ENCODE measurements at places on chromosomes 3 and 15.
A peak's percentile ranks its signal among the peaks of the same experiment; 100 is the strongest.

DNA sequence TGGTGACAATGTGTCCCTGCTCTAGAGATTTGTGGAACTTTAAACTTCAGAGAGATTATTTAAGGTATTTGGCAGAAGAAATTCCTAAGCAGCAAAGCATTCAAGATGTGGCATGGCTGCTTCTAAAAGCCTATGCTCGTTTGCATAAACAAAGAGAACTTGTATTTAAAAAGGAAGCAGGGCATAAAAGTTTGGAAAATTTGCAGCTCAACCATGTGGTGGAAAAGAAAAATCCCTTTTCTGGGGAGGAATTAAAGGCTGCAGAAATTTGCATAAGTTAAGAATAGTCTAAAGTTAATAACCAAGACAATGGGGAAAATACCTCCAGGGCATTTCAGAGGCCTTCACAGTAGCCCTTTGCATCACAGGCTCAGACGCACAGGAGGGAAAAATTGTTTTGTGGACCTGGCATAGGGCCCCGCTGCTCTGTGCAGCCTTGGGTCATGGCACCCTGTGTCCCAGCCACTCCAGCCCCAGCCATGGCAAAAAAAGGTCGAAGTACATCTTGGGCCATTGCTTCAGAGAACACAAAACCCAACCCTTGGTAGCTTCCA is 1109.1 kb downstream of the OTOL1 start:
- no peak for DNase-seq

GRCh38 chr3:46966811-46967210 is 9.7 kb downstream of the CCDC12 start:
- DNase-seq = no peak

DNA sequence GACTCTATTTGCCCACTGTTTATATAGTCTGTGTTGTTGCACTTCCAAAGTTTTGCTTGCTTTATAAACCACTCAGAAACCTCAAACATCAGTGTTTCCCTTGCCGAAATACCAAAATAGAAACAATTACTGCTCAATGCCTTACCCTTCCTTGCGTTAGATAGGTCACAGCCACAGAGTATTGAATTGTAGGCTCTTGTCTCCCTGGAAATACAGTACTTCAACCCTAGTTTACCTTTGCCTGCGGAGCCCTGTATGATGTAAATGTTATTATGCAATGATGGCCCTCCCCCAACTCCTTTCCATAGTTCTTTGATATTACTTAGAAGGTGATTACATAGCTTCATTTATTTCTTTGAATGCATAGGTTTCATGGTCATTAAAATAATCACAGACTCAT is 44.2 kb downstream of the SOX2 start:
- no peak for DNase-seq

DNA sequence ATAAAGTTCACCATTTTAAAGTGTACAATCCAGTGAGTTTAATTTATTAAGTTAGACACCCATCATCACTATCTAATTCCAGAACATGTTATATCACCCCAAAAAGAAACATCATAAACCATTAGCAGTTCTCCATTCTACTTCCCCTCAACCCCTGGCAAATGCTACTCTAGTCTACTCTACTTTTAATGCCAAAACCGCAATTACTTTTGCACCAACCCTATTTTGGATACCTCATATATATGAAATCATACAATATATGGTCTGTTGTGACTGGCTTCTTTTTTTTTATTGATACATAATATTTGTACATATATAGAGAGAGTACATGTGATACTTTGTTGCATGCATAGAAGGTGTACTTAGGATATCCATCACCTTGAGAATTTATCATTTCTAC is 190.5 kb upstream of the RARB start:
- DNase-seq = no peak

GRCh38 chr3:24713516-24713915 is 218.9 kb upstream of the THRB start:
- DNase-seq = no peak

- peak; percentile 61 for DNase-seq
Measured at GRCh38 chr15:70875001-70875782, 17.0 kb downstream of the THAP10 start.

GRCh38 chr15:42992626-42993025 is 72.0 kb upstream of the TTBK2 start:
- no peak for DNase-seq

DNA sequence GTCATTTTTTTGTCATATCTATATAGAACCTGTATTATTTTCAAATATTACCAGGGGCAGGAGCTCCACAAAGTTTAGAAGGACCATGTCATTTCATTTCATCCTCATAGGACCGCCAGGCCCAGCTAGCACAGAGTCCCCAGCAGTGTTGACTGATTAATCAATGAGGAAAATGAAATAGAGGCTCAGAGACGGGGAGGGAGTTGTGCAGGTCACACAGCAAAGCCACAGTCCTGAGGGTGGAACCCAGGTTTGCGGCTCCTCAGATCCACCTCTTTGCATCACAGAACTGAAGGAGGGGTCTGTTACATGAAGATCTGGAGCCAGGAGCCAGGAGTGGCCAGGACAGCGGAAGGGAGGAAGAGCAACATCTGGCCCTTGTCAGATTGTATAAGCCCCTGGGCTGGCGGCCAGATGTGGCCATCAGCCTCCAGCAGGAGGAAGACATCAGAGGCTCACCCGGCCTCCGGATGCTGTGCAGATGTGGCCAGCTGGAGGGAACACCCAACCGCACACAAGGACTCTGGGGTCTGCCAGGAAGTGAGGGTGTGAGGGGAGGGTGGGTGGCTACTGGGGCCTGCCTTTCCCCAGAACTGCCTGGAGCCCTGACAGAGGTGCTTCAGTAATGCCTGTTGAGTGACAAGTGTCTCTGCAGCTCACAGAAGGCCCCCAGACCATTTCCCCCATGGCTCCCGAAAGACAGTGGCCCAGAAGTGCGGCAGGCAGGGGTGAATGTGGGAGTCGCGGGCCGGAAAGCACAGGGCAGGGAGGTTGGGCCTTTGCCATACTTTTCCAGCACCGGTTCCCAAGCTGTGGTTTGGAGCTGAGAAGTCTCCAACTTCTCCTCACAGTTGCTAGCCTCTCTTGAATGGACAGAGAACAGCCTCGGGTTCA is 21.3 kb downstream of the EFCC1 start:
- DNase-seq = peak; percentile 57

DNA sequence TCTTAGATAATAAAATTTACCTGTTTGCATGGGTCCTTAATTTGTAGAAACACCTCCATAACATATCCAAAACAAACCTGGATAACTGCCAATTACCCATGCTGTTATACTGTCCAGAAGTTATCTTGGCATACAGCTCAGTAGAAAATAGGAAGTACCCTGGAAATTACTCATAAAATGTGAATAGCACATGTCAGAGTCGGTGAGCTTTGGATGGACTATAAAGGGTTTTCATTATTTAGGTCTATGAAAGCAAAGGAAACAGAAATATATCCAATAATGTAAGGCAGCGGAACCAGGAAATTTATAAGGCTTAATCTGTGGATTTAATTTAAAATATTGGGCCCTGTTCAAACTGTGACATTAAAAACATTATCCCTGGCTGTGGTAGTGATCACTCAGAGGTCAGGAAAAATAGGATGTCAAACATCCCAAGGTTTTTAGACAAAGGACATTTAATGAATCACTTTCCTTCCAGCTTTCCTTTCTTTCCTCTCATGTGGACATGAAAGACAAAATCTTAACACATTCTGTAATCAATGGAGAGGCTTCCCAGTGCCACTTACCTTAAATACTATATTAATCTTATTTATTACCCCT is 459.0 kb upstream of the DPH6 start:
- no peak for DNase-seq

All from stomach (tissue), 19 donors.